Epithelial cell of proximal tubule (primary cell): ENCODE measurements at places on chromosomes 5 and 9.

DNA sequence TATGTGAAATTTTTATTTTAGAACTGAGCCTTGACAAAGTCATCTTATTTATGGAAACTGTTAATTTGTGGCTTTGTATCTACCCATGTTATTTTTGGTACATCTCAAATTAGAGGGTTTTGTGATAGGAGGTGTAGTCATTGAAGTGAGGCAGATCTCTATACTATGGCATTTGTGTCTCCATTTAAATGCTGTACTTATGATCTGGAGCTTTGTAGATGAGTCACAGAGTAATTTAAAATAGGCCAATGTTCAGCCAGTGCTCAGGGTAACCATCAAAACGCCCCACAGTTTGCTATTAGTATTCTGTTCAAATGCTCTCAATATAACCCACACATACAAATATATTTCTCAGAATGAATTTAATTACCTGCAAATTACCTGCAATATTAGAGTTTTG lies 351.5 kb upstream of the KLF9 start:
- no peak for DNase-seq

- no peak for DNase-seq
Observed at GRCh38 chr5:147601652-147602051, 91.8 kb upstream of the DPYSL3 start.

- no peak for DNase-seq
Observed at GRCh38 chr9:73133921-73134407, 17.7 kb upstream of the ANXA1 start.

DNA sequence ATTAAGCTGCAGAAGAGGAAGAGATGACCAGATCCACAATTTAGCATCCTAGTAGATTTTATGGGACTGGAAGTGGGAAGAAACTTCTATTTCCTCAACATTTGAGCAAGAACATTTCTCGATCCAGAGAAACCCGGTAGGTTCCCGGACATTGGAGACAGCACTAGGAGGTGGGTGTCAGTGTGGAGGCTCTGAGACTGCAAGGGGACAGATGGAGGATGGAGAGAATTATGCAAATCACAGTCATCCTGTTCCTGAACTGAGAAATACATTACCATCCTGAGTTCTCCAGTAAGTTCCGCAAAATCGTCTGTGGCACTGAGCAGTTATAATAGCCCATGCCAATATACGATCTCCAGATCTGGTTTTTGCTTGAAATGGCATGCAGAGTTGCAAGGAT lies 25.6 kb downstream of the GLDC start:
- DNase-seq: no peak

GRCh38 chr5:107514305-107514704 lies 156.4 kb downstream of the EFNA5 start:
- no peak for DNase-seq

DNA sequence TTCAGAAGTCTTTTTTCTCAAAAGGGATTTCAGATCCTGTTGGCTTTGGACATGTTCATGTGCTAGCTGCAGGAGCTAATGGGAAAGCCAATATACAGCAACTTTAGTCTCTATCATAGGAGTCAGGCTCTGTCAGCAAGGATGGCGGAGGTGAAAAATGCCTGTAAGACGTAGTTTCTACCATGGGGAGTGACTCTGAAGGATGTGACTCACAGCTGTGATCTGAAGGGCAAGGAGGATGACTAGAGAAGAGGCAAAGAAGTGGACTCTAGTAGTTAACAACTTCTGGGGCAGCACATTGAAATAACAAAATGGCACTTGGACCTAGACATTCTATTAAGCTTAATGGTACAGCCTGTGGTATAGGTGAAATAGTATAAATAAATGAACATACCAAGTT lies 3.1 kb upstream of the NDUFS4 start:
- no peak for DNase-seq

DNA sequence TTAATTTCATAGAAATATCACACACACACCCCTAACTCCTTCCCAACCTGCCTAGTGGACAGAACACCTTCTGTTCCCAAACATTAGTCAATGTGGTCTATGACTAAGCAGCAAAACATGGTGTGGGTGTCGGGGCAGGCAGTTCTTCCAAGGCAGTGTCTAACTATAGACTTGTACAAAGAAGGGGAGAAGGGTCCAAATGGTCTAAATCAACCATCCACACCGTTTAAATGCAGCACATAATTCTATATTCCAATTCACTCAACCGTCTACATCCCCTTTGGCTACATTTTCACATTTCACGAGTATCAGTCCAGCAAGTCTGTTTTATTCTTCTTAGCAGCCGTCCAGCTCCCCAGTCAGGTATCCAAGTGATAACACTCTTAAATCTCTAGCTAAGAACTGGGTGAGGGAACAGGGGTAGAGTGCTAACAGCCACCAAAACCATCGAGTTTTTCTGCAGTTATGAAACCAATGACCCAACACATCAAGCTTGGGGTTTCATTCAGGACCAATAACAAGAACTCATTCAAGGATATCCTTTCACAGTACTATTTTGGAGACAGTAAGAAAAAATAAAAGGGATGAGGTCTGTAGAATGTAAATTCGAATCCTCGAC lies 3.3 kb downstream of the ZNF608 start:
- peak; percentile 86 for DNase-seq

GRCh38 chr5:132499440-132500243 lies 9.1 kb upstream of the IRF1 start:
- DNase-seq: no peak

- DNase-seq: no peak
Observed at GRCh38 chr5:131845828-131846227, 49.0 kb upstream of the FNIP1 start.

DNA sequence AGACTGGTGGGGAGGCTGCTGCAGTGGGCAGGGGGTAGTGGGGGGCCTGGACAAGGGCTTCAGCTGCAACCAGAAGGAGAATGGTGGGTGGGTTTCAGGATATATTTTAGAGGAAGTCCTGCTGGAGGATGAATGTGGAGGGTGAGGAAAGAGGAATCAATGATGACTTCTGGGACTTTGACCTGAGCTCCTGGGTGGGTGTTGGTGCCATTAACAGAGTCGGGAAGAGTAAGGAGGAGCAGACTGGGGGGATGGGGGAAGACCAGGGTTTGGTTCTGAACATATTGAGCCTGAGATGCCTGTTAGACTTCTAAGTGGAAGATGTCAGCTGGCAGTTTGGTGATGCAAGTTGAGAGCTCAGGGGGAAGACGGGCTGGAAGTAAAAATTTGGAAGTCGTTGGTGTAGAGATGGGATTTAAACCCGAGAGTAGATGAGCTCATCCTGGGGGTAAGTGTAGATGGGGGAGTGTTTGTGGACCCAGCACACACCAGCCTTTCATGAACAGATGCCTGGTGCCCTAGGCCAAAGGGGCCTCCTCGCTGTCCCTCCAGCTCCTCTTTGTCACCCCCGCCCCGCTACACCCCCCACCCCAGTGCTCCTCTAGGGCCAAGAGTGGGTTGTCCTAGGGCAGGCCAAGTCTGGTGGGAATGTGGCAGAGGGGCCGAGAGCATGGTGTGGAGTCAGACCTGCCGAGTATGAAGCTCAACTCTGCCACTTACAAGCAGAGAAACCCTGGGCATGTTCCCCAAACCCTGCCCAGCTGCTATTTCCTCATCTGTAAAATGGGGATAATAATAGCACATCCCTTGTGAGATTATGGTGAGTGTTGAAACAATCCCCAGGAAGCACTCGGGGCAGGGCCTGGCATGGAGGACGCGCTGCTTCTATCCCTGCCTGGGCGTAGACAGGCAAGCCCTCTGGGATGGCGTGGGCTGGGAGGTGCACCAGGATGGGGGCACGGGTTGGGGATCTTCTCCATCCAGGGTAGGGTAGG lies 4.0 kb downstream of the DNM1 start:
- DNase-seq: no peak

DNA sequence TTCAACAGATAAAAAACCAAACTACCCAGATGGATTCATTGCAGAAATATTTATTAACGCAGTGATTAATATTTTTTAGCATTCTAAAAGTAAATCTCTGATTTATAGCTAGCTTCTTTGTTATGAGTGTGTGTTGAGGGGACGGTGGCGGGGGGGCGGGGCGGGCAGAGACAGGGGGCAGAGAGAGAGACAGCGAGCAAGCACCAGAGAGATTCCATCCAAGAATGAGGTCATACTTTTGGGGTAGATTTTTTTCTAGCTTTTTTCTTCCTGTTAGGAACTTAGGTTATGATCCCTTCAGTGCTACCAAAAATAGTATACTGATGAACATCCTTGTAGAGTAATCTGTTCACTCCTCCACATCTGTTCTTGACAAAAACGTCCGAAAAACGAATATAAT lies 500 bp upstream of the ZNF883 start:
- no peak for DNase-seq

- no peak for DNase-seq
Observed at GRCh38 chr9:132116583-132116982, 36.9 kb upstream of the MED27 start.

DNA sequence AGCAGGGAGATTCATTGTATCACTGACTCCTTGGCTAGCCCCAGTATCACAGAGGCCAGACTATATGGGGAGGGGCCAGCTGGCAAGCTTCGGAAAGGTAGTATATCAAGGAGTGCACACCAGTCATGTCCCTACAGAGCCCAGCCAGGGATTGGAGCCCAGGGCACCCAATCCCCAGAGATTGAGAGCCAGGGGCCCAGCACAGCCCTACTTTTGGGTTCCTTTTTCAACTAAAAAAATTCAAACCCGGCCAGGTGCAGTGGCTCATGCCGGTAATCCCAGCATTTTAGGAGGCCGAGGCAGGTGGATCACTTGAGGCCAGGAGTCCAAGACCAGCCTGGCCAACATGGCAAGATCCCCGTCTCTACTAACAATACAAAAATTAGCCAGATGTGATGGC lies 5.4 kb upstream of the MYORG start:
- no peak for DNase-seq

GRCh38 chr5:136230176-136230575 lies 37.2 kb upstream of the SMIM32 start:
- no peak for DNase-seq

- no peak for DNase-seq
Observed at GRCh38 chr5:168184103-168184502, 107.3 kb upstream of the WWC1 start.

DNA sequence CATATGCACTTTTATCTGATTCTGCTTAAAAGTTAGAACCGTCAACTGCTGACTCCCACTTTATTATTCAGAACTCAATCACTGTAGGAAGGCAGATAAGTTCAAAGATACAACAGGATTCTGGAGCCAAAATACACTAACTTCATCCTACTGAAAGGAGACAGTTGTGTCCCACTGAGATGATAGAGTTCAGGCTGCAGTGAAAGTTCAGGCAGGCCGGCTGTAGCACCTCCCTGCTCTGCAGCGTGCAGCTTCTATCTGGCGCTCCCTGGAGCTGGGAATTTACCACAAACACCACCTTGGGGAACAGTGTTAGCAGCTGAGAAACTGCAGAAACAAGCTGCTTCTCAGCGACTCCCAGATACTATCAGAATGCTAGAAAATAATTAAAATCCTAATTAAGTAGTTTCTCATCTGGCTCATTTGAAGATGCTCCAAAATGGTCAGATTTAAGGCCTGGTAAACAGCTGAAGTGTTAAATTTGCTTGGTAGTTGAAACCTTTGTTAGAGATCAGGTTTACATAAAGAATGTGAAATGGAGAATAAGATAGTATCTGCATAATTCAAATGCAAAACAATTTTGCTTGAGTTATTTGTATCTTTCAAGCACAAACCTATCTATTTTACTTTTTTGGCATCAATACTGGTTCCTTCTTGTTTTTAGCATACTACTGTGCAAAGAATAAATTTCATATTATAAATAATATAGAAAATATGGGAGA lies 52.3 kb upstream of the CNTLN start:
- no peak for DNase-seq

DNA sequence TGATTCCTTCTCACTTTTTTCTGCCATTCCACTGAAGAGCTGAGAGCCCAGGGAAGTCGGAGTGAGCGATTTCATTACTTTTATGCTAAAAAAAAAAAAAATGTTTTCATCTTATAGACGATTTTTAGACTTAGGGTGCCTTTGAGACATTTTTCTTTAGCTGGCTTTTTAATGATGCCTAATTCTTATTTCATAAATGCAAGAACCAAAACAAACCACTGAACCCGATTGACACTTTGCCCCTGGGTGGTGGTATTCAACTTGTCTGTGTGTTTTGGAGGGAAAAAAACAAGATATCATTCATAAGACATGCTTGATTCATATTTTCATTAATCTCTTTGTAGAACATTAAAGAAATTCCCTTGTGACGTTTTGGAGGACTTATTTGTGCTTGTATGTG lies 2.4 kb downstream of the TLE4 start:
- no peak for DNase-seq

DNA sequence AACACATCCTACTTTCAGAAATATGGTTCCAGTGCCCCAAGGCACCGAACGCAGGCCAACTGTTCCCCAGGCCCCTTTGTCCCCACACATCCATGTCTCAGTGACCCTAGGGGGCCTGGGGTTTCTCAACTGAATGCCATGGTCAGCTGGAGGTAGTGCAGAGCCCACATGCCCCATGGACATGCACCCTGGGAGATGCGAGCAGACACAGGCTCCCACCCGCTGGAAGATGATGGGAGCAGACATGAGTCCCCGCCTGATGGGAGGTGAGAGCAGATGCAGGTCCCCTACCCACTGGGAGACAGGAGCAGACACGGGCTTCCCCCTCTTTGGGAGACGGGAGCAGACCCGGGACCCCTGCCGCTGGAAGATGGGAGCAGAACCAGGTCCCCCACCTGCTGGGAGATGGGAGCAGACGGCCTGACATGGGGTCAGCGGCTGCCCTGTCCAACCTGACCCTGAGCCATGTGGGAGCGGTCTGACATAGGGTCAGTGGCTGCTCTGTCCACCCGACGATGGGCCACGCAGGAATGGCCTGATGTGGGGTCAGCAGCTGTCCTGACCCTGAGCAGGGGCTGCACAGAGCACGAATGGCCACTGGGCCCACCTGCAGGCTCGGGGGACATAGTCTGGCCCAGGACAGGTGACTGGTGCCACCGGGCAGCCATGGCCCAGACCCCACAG lies 18.4 kb downstream of the ZDHHC11B start:
- DNase-seq: no peak

DNA sequence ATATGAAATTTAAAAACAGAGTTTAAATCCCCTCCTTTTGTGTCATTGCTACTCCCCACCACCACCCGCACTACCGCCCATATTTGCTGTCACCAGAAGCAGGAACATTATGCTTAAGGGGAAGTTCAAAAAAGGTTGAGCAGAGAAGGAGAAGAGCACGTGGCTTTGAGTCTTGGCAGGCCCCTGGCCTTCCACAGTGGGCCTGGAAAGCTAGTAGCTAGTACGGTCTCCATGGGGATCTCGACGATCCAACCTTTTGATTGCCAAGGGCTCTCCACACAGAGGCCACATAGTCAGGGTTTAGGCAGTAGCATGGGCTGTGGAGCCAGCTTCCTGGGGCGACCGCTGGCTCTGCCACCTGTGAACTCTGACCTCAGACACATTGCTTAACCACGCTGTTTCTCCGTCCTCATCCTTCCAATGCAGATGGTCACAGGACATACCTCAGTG lies 90.1 kb downstream of the GOLPH3 start:
- DNase-seq: no peak

DNA sequence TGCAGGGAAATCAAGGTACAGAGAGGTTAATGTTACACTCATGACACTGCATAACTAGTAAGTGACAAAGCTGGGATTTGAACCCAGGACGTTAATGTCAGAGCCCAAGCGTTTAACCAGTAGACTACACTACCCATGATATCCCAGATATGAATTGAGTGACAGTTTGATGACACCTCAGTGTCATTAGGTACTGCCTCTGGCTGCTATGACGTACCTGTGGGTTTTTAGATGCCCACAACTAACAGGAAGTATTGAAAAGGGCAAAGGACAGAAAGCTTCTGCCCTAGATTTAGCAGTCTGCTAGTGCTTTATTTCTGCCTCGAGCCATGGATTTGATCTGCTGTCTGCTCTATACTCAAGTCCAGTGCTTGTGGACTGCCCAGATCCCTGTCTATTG lies 56.2 kb downstream of the GLRA1 start:
- no peak for DNase-seq
